ENCODE measurements at places on chromosomes 11 and 22. TPM values are rescaled to one million over a fixed set of nuclear protein-coding genes. Genes with fewer than 3 reads are reported as not detected.

- H3K4me3 ChIP-seq, result no peak overlapping the region
- no peaks in the 10 kb centered on the region for H3K36me3 ChIP-seq
- no peak overlapping the region for H3K27ac ChIP-seq
- DNase-seq, result no peak
- no peaks in the 10 kb centered on the region for H3K4me1 ChIP-seq
- no peaks in the 10 kb centered on the region for H3K27me3 ChIP-seq
These were observed 1381.5 kb upstream of the TENM4 start for GRCh38 chr11:80822308-80822707.

DNA sequence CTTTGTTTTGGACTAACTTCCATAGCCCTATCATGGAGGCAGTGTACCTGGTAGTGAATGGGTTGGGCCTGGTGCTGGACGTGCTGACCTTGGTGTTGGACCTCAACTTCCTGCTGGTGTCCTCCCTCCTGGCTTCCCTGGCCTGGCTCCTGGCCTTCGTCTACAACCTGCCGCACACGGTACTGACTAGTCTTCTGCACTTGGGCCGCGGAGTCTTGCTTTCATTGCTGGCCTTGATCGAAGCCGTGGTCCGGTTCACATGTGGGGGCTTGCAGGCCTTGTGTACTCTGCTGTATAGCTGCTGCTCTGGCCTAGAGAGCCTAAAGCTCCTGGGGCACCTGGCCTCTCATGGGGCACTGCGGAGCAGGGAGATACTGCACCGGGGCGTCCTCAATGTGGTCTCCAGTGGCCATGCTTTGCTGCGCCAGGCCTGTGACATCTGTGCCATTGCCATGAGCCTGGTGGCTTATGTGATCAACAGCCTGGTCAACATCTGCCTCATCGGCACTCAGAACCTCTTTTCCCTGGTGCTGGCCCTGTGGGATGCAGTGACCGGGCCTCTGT, 846 bp downstream of the RNF26 start:
- peaks cover 26% of the 10 kb centered on the region for H3K4me1 ChIP-seq
- peaks cover 16% of the 10 kb centered on the region for H3K27me3 ChIP-seq
- peak overlapping the region; percentile 90 for H3K27ac ChIP-seq
- peak overlapping the region; percentile 99 for H3K4me3 ChIP-seq
- DNase-seq, result no peak
- H3K36me3 ChIP-seq, result peaks cover 6% of the 10 kb centered on the region

- peak overlapping the region; percentile 25 for H3K27ac ChIP-seq
- no peaks in the 10 kb centered on the region for H3K36me3 ChIP-seq
- no peak overlapping the region for H3K4me3 ChIP-seq
- peaks cover 15% of the 10 kb centered on the region for H3K4me1 ChIP-seq
- peak; percentile 20 for DNase-seq
- H3K27me3 ChIP-seq, result no peaks in the 10 kb centered on the region
These were observed 11.6 kb upstream of the HSPA8 start for GRCh38 chr11:123073343-123074057.

GRCh38 chr11:85913513-85913912, 58.3 kb downstream of the CCDC83 start:
- H3K27ac ChIP-seq, result no peak overlapping the region
- peaks cover 2% of the 10 kb centered on the region for H3K4me1 ChIP-seq
- no peak overlapping the region for H3K4me3 ChIP-seq
- no peak for DNase-seq
- H3K36me3 ChIP-seq, result no peaks in the 10 kb centered on the region

GRCh38 chr11:125460275-125460674, 35.8 kb downstream of the FEZ1 start:
- H3K27ac ChIP-seq, result no peak overlapping the region
- H3K4me3 ChIP-seq, result no peak overlapping the region
- H3K4me1 ChIP-seq, result peaks cover 3% of the 10 kb centered on the region
- DNase-seq, result no peak
- peaks cover 18% of the 10 kb centered on the region for H3K36me3 ChIP-seq
- no peaks in the 10 kb centered on the region for H3K27me3 ChIP-seq

DNA sequence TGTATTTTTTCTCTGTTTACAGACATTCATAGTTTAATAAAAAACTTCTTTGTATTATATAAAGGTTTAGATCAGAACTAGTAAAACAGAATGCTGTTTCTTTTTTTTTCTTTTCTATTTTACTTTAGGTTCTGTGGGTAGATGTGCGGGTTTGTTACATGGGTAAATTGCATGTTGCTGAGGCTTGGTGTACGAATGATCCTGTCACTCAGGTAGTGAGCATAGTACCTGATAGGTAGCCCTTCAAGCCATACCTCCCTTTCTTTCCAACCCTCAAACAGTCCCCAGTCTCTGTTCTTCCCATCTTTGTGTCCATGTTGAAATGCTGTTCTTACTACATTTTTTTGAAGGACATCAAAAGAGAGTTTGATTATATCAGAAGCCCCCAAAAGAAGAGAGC, 3.2 kb downstream of the ATM start:
- peaks cover 5% of the 10 kb centered on the region for H3K36me3 ChIP-seq
- DNase-seq, result no peak
- H3K27ac ChIP-seq, result no peak overlapping the region
- H3K27me3 ChIP-seq, result no peaks in the 10 kb centered on the region

- no peaks in the 10 kb centered on the region for H3K36me3 ChIP-seq
- DNase-seq, result peak; percentile 83
- H3K27ac ChIP-seq, result no peak overlapping the region
- no peaks in the 10 kb centered on the region for H3K4me1 ChIP-seq
- peaks cover 31% of the 10 kb centered on the region for H3K27me3 ChIP-seq
These were observed 34.0 kb upstream of the FBXO3 start for GRCh38 chr11:33808228-33808828.

- no peak overlapping the region for H3K27ac ChIP-seq
- no peaks in the 10 kb centered on the region for H3K4me1 ChIP-seq
- DNase-seq, result peak; percentile 23
- H3K4me3 ChIP-seq, result no peak overlapping the region
- H3K36me3 ChIP-seq, result no peaks in the 10 kb centered on the region
These were observed 1395.9 kb downstream of the BRD1 start for GRCh38 chr22:48431536-48432315.

DNA sequence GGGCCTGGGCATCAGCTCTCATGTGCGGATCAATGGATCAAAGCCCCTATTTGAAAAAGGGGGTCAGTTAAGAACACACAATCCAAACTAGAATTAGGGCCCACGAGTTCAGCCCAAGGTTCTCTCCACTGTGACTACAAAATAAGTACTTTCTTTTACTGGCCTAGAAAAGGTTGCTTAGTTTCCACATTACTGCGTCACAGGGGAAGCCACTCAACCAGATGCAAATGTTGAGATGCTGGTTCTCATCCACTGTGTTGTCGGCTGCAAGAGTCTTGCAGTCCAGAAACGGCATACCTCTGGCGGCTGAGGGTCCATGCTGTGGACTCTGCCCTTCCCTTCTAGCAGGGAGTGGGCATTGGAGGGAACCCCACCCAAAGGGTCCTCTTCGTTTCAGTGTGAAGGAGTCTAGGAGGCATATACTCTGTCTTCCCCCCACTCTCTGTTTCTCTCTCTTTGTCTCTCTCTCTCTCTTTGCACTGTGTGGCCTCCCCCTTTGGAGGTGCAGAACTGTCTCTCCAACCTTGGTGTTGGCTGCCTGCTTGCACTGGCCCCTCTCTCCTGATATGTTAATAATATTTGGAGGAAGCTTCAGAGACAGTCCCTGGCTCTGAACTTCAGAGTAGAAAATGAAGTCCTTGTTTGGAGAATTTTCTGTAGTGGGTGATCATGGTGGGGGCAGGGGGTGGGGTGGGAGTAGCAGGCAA, 99.0 kb upstream of the NNMT start:
- peak overlapping the region; percentile 71 for H3K27ac ChIP-seq
- DNase-seq, result no peak
- H3K36me3 ChIP-seq, result no peaks in the 10 kb centered on the region
- no peaks in the 10 kb centered on the region for H3K27me3 ChIP-seq
- H3K4me1 ChIP-seq, result peaks cover 39% of the 10 kb centered on the region

DNA sequence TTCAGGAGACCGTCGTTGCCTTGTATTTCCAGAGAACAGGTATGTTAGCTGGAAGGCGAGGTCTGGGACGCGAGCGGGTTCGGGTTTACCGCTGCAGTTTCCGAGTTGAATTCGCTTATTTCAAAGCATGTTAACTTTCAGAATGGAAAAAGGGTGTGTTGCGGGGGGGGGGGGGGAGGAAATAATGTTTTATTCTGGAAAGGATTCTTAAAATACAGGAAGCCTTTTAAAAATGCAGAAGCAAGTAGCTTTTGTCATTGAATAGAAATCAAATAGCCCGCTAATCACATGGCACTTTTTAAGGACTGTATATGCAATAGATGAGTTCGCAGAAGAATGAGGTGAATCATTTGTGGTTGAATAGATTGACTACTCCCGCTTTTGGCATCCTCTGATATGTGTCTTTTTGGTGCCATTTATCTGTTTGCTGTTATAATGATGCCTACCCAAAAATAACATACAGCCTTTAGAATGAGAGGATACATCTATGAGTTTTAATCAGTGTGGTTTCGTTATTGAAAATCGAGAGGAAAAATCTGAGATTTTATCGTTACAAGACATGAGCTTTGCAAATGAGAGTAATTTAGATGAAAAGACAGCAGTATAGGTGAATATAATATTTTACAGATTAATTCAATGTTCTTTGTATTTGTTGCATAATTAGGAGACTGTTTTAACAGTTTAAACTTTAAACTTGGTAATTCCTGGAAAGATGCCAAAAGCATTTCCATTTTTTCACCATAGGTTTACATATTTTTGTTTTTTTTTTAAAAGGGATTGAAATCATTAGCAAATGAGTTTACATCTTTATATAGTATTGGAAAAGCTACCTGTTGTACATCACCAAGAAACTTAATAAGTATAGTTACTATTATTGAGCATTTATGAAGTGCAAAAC, 1.7 kb downstream of the PDE3B start:
- peaks cover 20% of the 10 kb centered on the region for H3K4me1 ChIP-seq
- DNase-seq, result no peak
- H3K27me3 ChIP-seq, result peaks cover 6% of the 10 kb centered on the region
- peak overlapping the region; percentile 76 for H3K27ac ChIP-seq

DNA sequence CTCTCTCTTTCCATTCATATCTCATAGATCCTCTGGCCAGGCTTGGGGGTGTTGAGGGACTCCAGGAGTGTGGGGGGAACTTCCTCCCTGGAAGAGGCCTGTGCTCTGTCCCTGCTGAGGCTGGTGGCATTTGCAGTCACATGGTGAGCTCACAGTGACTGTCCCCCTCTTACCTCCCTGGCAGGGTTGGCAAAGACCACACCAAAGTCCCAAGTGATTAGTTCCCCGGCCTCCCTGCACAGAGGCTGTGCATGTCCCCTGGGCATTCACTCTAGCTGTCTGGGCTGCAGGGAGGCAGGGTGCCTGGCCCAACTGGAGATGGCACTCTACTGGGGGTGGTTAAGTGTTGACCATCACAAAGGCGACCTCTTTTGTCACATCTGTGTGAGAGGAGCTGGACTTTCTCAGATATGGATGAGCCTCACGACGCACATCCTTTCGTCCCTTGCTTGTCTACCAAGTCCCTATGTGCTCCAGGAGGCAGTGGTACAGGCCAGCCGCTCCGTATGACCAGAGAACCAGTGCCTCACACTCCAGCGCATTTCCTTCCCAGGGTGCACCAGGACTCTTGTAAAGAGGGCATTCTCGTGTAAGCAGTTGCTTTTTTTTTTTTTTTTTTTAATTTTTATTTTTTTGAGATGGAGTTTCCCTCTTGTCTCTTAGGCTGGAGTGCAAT, 8.8 kb downstream of the TANGO2 start:
- H3K27ac ChIP-seq, result no peak overlapping the region
- H3K36me3 ChIP-seq, result no peaks in the 10 kb centered on the region
- peaks cover 18% of the 10 kb centered on the region for H3K4me1 ChIP-seq
- no peaks in the 10 kb centered on the region for H3K27me3 ChIP-seq
- H3K4me3 ChIP-seq, result no peak overlapping the region

- no peaks in the 10 kb centered on the region for H3K4me1 ChIP-seq
- H3K27ac ChIP-seq, result no peak overlapping the region
- H3K36me3 ChIP-seq, result no peaks in the 10 kb centered on the region
- no peak overlapping the region for H3K4me3 ChIP-seq
- peaks cover 3% of the 10 kb centered on the region for H3K27me3 ChIP-seq
- no peak for DNase-seq
These were observed 2.0 kb downstream of the LRRC4C start for GRCh38 chr11:41457216-41458014.

DNA sequence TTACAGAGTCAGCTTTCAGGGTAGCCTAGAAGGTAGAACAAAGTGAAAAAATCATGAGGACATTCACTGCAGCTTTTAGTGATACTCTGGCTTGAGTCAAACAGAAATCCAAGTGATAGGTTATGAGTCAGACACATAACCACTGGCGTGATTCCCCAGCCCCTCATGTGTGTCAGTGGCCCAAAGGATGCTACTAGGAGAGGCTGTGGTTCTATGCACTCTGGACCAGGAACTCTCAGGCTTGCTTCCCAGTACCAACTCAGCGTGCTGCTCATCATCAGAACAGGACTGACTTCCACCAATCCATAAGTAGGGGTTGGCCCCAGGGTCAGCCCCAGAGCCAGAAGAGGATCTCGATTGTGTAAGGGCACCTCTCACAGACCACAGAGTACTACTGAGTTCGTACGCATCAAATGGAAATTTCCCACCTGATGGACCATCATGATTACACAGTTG, 116.8 kb downstream of the MED15 start:
- H3K4me3 ChIP-seq, result peak overlapping the region; percentile 16
- peaks cover 3% of the 10 kb centered on the region for H3K27me3 ChIP-seq
- peak; percentile 74 for DNase-seq
- peaks cover 5% of the 10 kb centered on the region for H3K4me1 ChIP-seq

- H3K27me3 ChIP-seq, result no peaks in the 10 kb centered on the region
- no peak overlapping the region for H3K27ac ChIP-seq
- no peaks in the 10 kb centered on the region for H3K4me1 ChIP-seq
These were observed 17.3 kb downstream of the TRMU start for GRCh38 chr22:46352691-46353386.

- no peaks in the 10 kb centered on the region for H3K36me3 ChIP-seq
- no peaks in the 10 kb centered on the region for H3K4me1 ChIP-seq
- no peaks in the 10 kb centered on the region for H3K27me3 ChIP-seq
These were observed 296.7 kb upstream of the SYN3 start for GRCh38 chr22:33354928-33355327.

DNA sequence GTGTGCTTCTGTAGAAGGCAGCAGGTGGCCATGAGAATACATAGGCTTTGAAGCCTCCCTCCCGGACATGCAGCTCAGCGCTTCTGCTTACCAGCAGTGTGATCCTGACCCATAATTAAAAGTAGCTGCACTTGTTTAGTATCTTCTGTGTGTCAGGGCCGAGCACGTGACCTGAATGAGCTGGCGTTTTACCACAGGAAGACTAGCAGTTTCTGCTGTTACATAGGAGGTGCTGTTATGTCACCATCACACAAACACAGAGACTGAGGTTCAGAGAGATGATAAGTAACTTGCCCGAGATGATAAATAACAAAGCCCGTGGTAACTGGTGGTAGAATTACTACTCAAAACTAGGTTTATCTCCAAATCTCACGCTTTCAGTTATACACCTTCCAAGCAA, 329.5 kb downstream of the OPCML start:
- H3K4me1 ChIP-seq, result no peaks in the 10 kb centered on the region
- H3K36me3 ChIP-seq, result no peaks in the 10 kb centered on the region
- no peaks in the 10 kb centered on the region for H3K27me3 ChIP-seq
- H3K27ac ChIP-seq, result no peak overlapping the region
- no peak overlapping the region for H3K4me3 ChIP-seq

MYBPC3 gene
- not detected for total RNA-seq

CHRDL2 gene
- total RNA-seq, result not detected

IL10RA gene
- total RNA-seq, result 83.6 TPM

B3GAT1 gene
- 5.4 TPM for total RNA-seq

GPR83 gene
- total RNA-seq, result not detected

GGT5 gene
- 0.42 TPM for total RNA-seq

PLEKHB1 gene
- total RNA-seq, result 3.2 TPM

OR8G1 gene
- total RNA-seq, result not detected

Measured in natural killer cell treated with Interleukin-12 subunit alpha and Interleukin-12 subunit beta and Interleukin-15 and Interleukin-18, amount 100 ng/mL, for 72 hours (primary cell).